ENCODE measurements at places on chromosomes 4 and X. TPM values are rescaled to one million over a fixed set of nuclear protein-coding genes. Genes with fewer than 3 reads are reported as not detected.
A peak's percentile ranks its signal among the peaks of the same experiment; 100 is the strongest.

DNA sequence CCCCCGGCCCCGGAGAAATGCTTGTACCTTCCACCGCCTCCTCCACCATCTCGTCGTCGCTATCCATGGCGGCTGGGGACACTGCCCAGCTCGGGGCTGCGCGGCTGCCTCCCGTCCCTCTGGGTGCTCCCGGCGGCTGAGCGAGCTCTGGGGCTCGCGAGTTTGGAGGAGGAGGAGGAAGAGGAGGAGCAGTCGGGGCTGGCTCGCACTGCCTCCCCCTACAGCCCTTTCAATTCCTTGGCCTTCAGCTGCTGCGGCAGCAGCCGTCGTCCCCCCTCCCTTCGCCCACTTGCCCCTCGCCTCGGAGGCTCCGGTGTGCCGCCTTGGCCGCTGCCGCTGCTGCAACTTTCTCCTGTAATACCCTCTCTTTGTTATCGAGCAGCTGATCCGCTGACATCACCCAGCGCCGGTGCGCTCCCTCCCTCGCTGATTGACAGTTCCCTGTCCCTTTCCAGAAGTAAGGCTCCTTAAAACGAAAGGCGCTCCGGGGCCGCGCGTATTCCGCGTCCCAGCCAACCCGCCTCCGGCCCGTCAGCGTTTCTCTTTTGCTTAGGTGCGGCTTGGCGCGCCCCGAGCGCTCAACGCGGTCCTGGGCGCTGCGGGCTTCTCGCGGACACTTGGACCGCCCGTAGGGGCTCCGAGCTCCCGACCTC, at the start of gene SETD7:
SETD7 (minus strand) TSS at position 149 of the 653 bp plus-strand sequence; CDS start at position 67, 82 bp downstream.
- peak; percentile 71 for DNase-seq

GRCh38 chrX:125287282-125287681, 32.4 kb upstream of the TEX13C start:
- no peak for DNase-seq

DNA sequence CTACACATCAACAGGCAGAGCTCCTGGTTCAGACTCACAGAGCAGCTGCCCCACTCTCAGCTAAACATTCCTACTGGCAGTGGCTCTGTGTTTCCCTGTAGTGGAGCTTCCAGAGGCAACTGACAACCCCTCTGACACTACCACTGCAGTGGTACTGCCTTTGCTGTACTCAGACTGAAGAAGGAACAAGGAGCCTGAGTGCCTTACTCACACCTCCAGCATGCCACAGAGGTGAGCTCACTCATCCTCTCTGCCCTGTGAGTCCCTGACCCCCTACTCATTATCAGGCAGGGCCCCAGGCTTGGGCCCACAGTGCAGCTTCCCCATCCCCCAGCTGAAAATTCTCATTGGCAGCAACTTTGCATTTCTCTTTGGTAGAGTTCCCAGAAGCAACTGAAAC, 240.5 kb upstream of the POF1B start:
- no peak for DNase-seq

GRCh38 chrX:27890611-27891010, 82.8 kb downstream of the MAGEB10 start:
- DNase-seq, result no peak

GRCh38 chr4:9979101-9979701, 42.1 kb downstream of the SLC2A9 start:
- DNase-seq, result no peak

Gene HSFX2
- polyA plus RNA-seq, result 1.0 TPM

Measured in renal cortex interstitium (tissue), 15 donors.